Liver (tissue), 10 donors: ENCODE measurements at places on chromosomes 6 and 20. TPM values are rescaled to one million over a fixed set of nuclear protein-coding genes. Genes with fewer than 3 reads are reported as not detected.

GRCh38 chr20:55882910-55883309, 122.4 kb downstream of the CBLN4 start:
- peaks cover 34% of the 10 kb centered on the region for H3K4me1 ChIP-seq
- no peak overlapping the region for H3K4me3 ChIP-seq
- no peaks in the 10 kb centered on the region for H3K36me3 ChIP-seq
- H3K27ac ChIP-seq, result peak overlapping the region; percentile 68
- no peak for DNase-seq

DNA sequence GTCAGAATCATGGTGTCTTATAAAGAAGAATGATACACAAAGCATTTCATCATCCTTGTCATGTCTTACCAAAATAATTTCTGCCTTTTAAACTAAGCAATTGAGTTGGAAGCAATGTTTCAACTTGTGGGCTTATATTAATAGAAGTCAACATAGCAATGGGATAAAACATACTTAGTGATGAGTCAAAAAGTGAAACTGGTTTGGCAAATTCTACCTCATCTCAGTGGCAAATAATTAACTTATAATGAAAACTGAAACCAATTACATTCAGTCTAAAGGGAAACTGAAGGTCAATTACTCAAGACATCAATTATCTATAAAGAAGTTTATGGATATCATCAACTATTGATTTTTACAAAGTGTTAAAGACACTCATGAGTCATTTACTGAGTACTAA, 463.8 kb downstream of the BMP2 start:
- no peak overlapping the region for H3K4me3 ChIP-seq
- H3K4me1 ChIP-seq, result no peaks in the 10 kb centered on the region
- DNase-seq, result no peak
- no peaks in the 10 kb centered on the region for H3K27me3 ChIP-seq
- no peaks in the 10 kb centered on the region for H3K36me3 ChIP-seq
- no peak overlapping the region for H3K27ac ChIP-seq

DNA sequence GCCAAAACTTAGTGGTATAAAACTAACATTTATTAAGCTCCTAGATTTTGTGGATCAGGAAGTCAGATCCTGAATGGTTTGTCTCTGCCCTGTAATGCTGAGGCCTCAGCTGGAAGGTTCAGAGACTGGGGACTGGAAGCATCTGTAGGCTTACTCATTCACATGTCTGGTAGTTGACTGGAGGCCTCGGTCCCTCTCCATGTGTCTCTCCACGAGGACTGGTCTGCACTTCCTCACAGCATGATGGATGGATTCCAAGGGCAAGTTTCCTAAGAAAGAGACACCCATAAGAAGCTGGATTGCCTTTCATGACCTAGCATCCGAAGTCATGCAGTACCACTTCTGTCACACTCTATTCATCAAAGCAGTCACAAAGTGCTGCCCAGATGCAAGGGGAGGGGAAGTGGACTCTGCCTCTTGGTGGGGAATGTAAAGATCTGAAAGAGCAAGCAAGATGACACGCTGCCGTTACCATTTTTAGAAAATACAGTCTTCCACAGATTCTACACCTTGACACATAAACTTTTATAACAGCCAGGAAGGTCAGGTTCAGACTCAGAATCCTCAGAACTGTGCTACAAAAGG, 17.2 kb upstream of the MDGA1 start:
- no peak overlapping the region for H3K4me3 ChIP-seq
- H3K27ac ChIP-seq, result no peak overlapping the region
- H3K36me3 ChIP-seq, result no peaks in the 10 kb centered on the region
- no peaks in the 10 kb centered on the region for H3K27me3 ChIP-seq

GRCh38 chr6:158826819-158827501, 7.8 kb upstream of the EZR start:
- H3K4me1 ChIP-seq, result peaks cover 6% of the 10 kb centered on the region
- no peak overlapping the region for H3K27ac ChIP-seq
- no peaks in the 10 kb centered on the region for H3K36me3 ChIP-seq
- no peaks in the 10 kb centered on the region for H3K27me3 ChIP-seq
- H3K4me3 ChIP-seq, result no peak overlapping the region

Gene HLA-DQB1
- total RNA-seq, result 12.4 TPM

DNA sequence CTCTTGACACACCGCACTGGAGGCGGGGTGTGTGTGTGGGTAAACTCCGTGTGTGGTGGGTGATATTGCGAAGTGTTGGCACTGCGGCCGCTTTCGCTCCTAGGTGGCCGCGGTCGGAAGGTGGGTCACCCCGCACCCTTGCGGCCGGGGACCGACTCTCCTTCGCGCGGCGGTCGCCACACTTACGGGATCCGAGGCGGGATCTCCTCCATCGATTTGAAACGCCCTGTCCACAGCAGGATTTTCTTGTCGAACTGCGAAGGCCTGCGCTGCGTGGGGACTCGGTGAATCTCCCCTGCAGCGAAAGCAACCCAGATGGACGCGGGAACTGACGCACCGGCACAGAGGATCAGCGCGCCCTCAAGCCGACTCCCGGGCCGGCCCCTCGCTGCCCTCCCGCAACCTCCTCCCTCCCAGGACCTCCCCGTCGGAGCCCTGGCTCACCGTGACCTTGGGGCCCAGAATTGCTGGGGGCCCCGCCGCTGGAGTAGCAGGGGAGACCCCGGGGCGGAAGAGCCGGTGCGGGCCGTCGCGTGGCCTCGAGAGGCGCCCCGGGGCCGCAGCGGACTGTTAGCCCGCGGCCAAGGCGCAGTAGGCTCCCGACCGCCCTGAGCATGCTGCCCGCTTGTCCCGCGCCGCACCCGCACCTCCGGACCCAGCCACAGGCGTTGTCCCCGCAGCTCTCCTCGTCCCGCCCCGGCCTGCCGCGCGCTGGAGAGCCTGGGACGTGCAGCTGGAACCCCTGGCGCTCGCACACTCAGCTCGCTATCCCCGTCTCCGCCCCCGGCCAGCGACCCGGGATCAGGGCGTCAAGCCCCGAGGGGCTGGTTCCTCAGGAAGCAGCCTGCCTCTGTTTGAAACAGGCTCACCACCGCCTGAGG, at the start of gene FAM162B:
Gene FAM162B (minus strand): TSS at position 759 of the 881 bp plus-strand sequence. CDS start 143 bp downstream, at position 616.
- H3K4me1 ChIP-seq, result peaks cover 13% of the 10 kb centered on the region
- no peak for DNase-seq
- H3K27me3 ChIP-seq, result peaks cover 4% of the 10 kb centered on the region
- no peaks in the 10 kb centered on the region for H3K36me3 ChIP-seq

GRCh38 chr6:112691289-112691688, 344.2 kb downstream of the RFPL4B start:
- H3K27ac ChIP-seq, result no peak overlapping the region
- H3K36me3 ChIP-seq, result no peaks in the 10 kb centered on the region
- no peaks in the 10 kb centered on the region for H3K27me3 ChIP-seq
- H3K4me3 ChIP-seq, result no peak overlapping the region
- DNase-seq, result no peak

Gene PLA2G7
- total RNA-seq, result 24.7 TPM
